Thymus (tissue), 14 donors: ENCODE measurements at places on chromosomes 3 and 15. TPM values are rescaled to one million over a fixed set of nuclear protein-coding genes. Genes with fewer than 3 reads are reported as not detected.
A peak's percentile ranks its signal among the peaks of the same experiment; 100 is the strongest.

- no peak overlapping the region for H3K27ac ChIP-seq
- H3K27me3 ChIP-seq = no peaks in the 10 kb centered on the region
- no peak overlapping the region for H3K4me3 ChIP-seq
- DNase-seq = no peak
- no peaks in the 10 kb centered on the region for H3K36me3 ChIP-seq
- no peaks in the 10 kb centered on the region for H3K4me1 ChIP-seq
These were observed 48.9 kb upstream of the ALCAM start for GRCh38 chr3:105317841-105318240.

GRCh38 chr3:73049319-73049718, 12.1 kb upstream of the EBLN2 start:
- no peak overlapping the region for H3K27ac ChIP-seq
- no peaks in the 10 kb centered on the region for H3K27me3 ChIP-seq
- peaks cover 23% of the 10 kb centered on the region for H3K36me3 ChIP-seq
- no peaks in the 10 kb centered on the region for H3K4me1 ChIP-seq

DNA sequence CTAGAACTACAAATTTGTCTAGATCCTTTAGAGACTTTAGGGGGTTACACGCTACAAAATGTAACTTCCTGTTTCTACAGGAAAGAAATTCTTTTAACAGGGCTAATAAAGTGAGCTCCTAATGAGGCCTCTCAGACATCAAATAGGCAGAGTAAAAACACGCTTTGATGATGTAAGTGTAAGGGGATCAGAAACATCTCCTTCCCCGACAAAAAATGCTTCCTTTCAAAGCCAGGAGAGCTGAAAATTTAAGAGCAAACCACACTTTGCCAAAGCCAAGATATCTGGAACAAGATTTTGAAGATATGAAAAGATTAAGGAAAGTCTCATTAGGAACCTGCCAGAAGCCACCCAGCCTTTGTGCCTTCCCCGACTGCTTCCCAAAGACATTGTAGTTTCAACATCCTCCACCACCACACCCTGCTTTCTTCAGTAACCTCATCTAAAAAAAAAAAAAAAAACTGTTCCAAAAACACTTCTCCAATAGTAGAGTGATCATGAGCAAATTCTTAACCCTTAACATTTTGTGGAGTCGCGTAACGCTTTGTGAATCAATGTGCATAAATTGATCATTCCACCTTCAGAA, 505.0 kb upstream of the THBS1 start:
- H3K27ac ChIP-seq = no peak overlapping the region
- H3K4me1 ChIP-seq = no peaks in the 10 kb centered on the region
- no peak for DNase-seq
- no peak overlapping the region for H3K4me3 ChIP-seq

DNA sequence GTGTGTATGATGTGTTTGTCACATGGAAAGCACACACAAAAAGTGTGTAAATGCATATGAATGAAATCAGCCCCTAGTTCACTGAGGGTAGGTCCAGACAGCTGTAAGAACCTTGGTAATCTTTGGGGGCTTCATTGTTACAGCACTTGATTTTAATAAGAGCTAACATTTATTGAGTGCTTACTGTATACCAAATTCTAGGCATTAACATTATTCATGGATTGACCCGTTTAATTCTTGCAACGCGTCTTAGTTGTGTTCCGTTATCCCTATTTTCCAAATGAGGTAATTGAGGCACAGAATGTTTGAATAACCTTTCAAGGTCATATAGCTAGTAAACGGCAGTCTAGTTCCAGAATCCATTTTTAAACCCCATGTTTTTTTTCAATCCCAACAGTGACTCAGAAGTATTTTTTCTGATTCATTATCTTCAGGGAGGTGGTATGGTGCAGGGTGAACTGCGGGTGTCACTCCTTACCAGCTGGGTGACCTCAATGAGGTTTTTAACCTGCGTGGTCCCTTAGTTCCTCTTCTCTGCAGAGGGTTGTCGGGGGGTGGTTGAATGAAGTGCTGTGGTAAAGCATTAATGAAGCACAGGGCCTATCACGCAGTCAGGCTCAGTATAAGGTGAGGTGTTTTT, 14.2 kb downstream of the RAB8B start:
- DNase-seq = peak; percentile 51
- no peaks in the 10 kb centered on the region for H3K27me3 ChIP-seq
- H3K4me1 ChIP-seq = peaks cover 9% of the 10 kb centered on the region
- no peaks in the 10 kb centered on the region for H3K36me3 ChIP-seq
- H3K27ac ChIP-seq = no peak overlapping the region

DNA sequence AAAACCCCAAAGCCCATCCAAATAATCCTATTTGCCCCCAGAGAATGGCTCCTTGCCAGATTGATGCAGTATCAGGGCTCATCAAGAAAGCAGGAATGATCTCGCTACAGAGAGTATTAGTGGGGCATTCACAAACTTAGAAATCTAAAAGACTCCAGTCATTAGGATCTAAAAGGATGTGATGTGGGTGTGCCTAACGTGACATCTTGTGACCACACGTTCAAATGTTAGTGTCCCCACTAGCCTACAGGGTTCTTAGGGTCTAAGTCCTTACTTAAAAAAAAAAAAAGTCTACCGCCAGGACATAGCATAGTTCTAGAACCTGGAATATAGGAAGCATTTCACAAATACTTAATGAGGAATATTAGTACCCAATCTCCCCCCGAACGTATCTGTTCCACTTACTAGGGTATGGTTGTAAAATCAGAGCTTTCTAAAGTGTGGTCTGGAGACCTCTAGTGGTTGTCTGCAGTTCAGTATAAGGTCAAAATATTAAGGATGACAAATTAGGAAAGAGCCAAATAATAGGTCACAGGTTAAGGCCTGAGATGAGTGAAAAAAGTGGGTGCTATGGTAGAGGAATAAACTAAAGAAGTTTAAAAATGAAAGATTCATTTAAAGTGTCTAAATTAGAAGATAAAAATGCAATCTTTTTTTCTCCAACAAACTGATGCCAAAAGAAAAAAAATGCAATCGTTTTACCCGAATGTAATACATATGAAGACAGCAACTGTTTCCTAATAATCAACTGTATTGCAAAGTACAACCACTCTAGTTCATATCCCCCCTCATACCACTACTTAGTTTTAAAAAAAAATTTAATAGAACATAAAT, 4.2 kb upstream of the CHRM5 start:
- no peaks in the 10 kb centered on the region for H3K4me1 ChIP-seq
- no peaks in the 10 kb centered on the region for H3K36me3 ChIP-seq
- DNase-seq = peak; percentile 5
- no peak overlapping the region for H3K4me3 ChIP-seq
- no peaks in the 10 kb centered on the region for H3K27me3 ChIP-seq
- H3K27ac ChIP-seq = no peak overlapping the region

GRCh38 chr3:125166599-125167136, 45.9 kb downstream of the SLC12A8 start:
- H3K36me3 ChIP-seq = no peaks in the 10 kb centered on the region
- H3K4me3 ChIP-seq = no peak overlapping the region
- DNase-seq = no peak
- H3K4me1 ChIP-seq = no peaks in the 10 kb centered on the region
- no peaks in the 10 kb centered on the region for H3K27me3 ChIP-seq

DNA sequence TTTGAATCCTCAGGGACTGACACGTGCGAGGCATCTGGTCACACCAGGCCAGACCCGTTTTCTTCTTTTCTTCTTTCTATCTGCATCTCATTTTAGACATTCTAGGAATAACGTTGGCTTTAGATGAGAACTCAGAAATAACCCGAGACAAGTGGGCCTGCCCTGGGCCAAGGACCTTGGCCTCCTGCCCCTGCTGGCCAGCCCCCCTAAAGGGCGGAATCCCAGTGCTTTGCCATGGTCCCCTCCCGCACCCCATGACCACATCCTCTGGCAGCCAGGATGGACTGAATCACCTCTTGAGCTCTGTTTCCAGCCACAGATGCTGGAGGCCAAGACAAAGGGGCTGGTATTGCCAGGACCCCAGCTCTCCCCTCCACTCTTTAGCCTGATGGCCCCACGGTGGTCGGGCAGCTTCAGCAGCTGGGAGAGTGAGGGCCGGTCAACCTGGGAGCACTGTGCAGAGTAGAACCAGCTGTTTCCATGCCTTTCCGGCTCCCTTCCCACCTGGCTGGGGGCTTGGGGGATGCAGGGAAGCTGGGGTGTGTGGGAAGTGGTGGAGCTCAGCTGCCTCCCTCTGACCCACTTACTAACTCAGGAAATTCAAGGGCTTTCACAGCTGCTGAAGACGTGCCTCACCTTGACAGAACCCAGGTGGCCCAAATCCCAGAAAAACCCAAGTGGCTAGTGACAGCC, 190.9 kb downstream of the FAM43A start:
- H3K27ac ChIP-seq = no peak overlapping the region
- H3K27me3 ChIP-seq = no peaks in the 10 kb centered on the region
- no peak overlapping the region for H3K4me3 ChIP-seq
- H3K36me3 ChIP-seq = no peaks in the 10 kb centered on the region
- DNase-seq = no peak
- H3K4me1 ChIP-seq = peaks cover 26% of the 10 kb centered on the region

DNA sequence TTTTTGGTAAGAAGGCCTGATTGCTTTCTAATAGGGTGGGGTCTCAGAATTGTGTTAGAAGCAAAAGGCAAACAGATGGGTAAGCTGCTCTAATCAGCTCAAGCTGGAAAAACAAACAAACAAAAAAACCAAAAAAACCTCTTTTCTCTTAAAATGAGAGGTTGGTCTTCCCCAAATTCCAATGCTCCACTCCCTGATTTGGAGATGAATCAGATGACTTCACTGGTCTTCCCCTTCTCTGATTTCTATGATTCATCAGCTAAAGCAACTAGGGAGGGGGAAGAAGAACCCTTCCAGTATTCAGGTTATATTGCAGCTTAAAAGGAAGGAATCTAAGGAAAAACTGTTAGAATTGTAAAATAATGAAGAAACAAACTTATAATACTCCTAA, 9.6 kb upstream of the ANXA2 start:
- H3K36me3 ChIP-seq = no peaks in the 10 kb centered on the region
- no peaks in the 10 kb centered on the region for H3K27me3 ChIP-seq
- H3K4me1 ChIP-seq = peaks cover 5% of the 10 kb centered on the region

DNA sequence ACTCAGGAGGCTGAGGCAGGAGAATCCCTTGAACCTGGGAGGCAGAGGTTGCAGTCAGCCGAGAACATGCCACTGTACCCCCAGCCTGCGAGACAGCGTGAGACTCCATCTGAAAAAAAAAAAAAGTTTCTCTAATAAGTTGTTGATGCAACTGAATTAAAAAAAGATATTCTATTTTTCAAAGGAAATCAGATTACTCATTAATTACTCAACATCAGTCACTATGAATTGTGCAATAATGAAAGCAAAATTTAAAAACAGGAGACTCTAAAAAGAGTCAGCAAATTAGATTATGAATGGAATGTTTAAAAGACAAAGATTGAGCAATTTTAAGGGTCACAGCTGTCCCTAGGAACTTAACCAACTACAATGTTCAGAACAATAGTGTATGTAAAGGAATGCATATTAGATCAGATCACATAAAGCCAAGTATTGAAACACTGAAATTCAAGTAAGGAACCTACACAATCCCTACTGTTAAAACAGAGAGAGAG, 60.2 kb upstream of the SLC4A7 start:
- H3K4me1 ChIP-seq = no peaks in the 10 kb centered on the region
- DNase-seq = no peak
- no peak overlapping the region for H3K27ac ChIP-seq
- H3K27me3 ChIP-seq = no peaks in the 10 kb centered on the region
- no peak overlapping the region for H3K4me3 ChIP-seq

- H3K4me1 ChIP-seq = no peaks in the 10 kb centered on the region
- H3K27me3 ChIP-seq = no peaks in the 10 kb centered on the region
- H3K36me3 ChIP-seq = no peaks in the 10 kb centered on the region
- H3K27ac ChIP-seq = no peak overlapping the region
These were observed 51.7 kb downstream of the FAM174B start for GRCh38 chr15:92603743-92604470.

- no peak for DNase-seq
- H3K36me3 ChIP-seq = peaks cover 15% of the 10 kb centered on the region
- H3K4me3 ChIP-seq = no peak overlapping the region
- no peaks in the 10 kb centered on the region for H3K4me1 ChIP-seq
These were observed 32.2 kb downstream of the ARMC8 start for GRCh38 chr3:138219255-138219654.

DNA sequence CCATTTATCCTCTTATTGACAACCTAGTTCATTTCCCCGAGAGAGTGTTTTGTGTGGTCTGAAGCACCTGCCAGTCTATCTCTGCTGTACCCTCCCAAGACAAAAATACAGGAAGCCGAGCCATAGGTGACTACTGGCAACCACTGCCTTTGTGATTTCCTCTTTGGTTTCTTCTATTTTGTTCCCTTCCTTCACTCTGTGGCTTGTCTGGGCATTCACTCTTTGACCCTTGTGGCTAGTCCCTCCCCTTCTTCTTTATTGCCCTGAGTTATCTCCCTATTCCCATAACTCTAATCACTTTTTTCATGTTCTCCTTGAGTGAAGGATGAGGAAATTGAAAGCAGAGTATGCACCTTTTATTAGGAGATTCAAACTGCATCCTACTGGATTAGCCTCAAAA, at the start of gene ADGRG7:
TSS of gene ADGRG7 (plus strand) at position 297 of the 400 bp plus-strand sequence. CDS start 256 bp downstream, outside the sequence.
- H3K36me3 ChIP-seq = no peaks in the 10 kb centered on the region
- no peak within 1 kb of the TSS for H3K27ac ChIP-seq
- H3K27me3 ChIP-seq = no peaks in the 10 kb centered on the region
- no peak within 1 kb of the TSS for H3K4me3 ChIP-seq
- DNase-seq = no peak

DNA sequence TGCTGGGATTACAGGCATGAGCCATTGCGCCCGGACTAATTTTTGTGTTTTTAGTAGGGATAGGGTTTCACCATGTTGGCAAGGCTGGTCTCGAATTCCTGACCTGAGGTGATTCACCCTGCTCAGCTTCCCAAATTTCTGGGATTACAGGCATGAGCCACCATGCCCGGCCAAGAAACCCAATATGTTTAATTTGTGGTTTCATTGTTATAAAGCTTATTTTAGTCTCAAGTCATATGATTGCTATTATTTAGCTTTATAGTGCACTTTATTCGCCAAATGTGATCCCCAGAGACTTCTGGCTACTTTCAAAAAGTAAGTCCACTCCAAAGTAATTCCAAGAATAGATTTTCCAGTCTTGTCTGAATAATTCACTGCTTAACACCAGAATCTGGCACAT, 19.3 kb upstream of the SLC4A7 start:
- no peaks in the 10 kb centered on the region for H3K36me3 ChIP-seq
- DNase-seq = no peak
- no peaks in the 10 kb centered on the region for H3K4me1 ChIP-seq
- no peaks in the 10 kb centered on the region for H3K27me3 ChIP-seq
- no peak overlapping the region for H3K27ac ChIP-seq

- H3K4me3 ChIP-seq = no peak overlapping the region
- no peak for DNase-seq
- no peak overlapping the region for H3K27ac ChIP-seq
- no peaks in the 10 kb centered on the region for H3K4me1 ChIP-seq
These were observed 304.5 kb downstream of the AGBL1 start for GRCh38 chr15:86384186-86384585.

DNA sequence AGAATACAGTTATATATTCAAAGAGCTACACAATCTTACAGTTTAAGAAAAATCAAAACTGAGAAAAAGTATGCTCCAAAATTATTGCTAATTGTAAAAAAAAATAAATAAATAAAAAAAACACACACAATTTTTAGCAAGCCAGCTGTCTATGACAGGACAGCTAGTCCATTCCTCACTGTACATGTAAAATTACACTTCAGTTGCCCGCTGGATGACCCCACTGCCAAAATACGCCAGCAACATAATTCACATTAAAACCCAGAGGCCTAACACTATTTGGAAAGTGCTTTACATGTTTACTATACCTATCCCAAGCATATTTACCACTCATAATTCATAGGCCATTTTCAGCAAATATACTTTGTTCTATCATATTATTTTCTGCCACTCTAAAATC, 5.8 kb downstream of the MYO9A start:
- no peak overlapping the region for H3K4me3 ChIP-seq
- H3K4me1 ChIP-seq = peaks cover 5% of the 10 kb centered on the region
- no peak overlapping the region for H3K27ac ChIP-seq
- H3K36me3 ChIP-seq = no peaks in the 10 kb centered on the region

CHL1 gene
- 0.66 TPM for total RNA-seq

FBN1 gene
- total RNA-seq = 19.5 TPM

RTP4 gene
- 9.3 TPM for total RNA-seq

TP63 gene
- 17.3 TPM for total RNA-seq

DCLK3 gene
- total RNA-seq = 0.38 TPM
